ENCODE measurements at places on chromosomes 1 and 21.

- no peak for DNase-seq
These were observed 559.4 kb downstream of the PLPP3 start for GRCh38 chr1:56019922-56020321.

DNA sequence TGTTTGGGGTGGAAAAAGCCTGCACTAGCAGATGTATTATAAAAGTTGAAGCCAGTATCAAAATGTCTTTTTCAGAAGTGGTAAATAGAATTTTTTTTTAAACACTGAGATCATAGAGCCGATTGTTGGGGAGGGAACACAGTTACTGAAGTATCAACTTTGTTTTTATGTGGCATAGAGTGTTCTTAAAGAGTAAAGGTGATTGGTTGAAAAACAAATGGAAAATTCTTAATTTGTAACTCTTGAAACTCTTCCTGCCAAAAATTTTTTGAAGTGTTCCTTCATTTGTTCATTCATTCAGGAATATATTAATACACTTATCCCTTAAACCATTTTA lies 83.3 kb downstream of the DISP1 start:
- DNase-seq, result no peak

- DNase-seq, result no peak
These were observed 339.0 kb downstream of the DSCAM start for GRCh38 chr21:40507978-40508377.

DNA sequence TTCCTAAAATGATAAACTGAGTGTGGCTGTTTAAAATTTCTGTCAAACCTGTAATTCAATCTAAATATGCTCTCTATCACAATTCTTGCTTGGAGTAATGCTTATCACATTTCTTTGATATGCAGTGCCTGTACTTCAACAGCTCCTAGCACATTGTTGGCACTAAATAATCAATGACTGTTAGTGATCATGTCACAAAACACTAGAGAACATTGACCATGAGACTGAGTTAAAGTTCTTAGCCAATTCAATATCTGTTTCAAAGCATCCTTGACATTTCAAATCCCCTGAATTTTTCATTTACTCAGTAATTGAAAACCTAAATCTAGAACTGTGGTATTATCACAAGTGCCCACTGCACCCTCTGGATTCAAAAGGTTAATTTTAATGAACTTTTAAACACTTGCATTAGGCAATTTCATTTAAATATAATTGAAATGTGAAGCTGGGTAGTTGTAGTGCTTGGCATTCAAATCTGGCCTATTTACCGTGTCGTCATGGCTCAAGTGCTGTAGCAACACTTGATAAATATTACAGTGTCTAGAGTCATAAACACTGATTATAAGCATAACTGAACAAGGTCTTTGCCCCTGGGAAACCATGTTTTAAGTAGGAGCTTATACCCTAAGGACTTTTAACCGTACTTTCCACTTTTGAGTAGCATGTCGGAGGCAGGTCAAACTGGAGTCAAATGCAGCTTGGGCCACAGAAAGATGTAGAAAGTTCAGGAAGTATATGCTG lies 143.6 kb downstream of the LRRC7 start:
- DNase-seq, result no peak

GRCh38 chr1:232486454-232487207 lies 143.3 kb downstream of the SIPA1L2 start:
- no peak for DNase-seq

- no peak for DNase-seq
These were observed 237.3 kb downstream of the RHOU start for GRCh38 chr1:228972576-228972975.

- no peak for DNase-seq
These were observed 18.6 kb downstream of the CD247 start for GRCh38 chr1:167499664-167500101.

- DNase-seq, result no peak
These were observed 6.7 kb downstream of the ROR1 start for GRCh38 chr1:63780565-63780964.

GRCh38 chr1:107405236-107405635 lies 264.4 kb downstream of the NTNG1 start:
- no peak for DNase-seq

DNA sequence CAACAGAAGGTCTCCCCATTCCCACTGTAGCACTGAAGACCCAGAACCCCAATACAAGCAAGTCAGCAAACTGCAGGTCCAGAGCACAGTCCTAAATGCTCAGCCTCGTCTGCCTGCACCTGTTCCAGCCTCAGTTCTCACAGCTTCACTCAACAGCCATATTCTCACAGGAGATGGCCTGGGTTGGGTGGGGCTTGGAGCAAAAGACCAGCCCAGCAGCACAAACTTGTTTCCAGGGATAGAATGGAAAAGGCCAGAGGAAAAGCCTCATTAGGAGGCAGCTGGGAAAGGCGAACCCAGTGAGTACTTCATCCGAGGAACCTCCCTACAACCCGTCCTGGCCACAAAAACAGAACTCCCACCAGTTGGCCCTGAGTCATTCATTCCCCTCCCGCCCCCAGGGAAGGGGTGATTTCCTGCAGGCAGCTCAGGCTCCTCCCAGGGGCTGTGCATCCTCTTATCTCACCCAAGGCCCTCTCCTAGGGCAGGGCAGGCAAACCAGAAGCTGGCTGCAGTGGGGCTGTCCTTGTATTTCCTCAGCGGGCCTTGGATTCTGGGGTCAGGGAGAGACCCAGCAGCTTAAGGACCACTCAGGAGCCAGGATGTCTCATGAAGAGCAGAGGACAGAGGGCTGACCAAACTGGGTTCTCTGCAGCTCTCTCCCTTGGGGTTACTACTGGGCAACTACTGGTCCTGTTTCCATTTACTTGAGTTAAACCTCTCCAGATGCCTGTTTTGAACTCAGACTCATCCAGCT lies 7.4 kb upstream of the MPL start:
- DNase-seq, result no peak

DNA sequence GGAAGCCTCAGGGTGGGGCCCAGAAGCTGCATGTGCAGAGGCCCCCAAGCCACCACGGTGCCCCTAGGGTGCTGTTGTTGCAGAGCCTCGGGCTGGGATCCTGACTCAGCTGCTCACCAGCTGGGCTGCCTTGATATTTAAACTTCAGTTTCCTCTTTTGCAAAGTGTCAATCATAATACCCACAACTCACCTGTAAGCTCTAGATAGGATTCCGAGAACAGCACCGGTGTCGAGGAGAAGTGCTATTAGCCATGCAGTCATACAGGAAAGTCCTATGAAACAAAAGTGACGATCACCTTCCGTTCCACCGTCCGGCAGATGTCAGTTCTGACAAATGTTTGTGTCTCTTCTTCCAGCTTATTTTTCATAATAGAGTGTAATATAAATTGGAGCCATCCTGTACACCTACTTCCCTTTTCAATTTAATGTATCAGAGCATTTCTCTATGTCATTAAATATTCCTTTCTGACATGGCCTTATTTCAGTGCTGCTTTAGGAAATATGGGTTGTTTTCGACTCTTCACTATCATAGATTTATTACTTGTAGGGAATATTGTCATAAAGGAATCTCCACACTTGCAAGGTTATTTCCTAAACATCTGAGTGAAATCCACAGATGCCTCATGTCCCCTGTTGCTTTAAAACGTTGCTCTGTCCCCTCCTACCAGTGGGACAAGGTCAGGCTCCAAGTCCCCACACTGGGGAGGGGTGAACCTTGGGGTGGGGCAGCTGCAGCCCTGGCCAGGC lies 100.8 kb downstream of the SIK1 start:
- no peak for DNase-seq

DNA sequence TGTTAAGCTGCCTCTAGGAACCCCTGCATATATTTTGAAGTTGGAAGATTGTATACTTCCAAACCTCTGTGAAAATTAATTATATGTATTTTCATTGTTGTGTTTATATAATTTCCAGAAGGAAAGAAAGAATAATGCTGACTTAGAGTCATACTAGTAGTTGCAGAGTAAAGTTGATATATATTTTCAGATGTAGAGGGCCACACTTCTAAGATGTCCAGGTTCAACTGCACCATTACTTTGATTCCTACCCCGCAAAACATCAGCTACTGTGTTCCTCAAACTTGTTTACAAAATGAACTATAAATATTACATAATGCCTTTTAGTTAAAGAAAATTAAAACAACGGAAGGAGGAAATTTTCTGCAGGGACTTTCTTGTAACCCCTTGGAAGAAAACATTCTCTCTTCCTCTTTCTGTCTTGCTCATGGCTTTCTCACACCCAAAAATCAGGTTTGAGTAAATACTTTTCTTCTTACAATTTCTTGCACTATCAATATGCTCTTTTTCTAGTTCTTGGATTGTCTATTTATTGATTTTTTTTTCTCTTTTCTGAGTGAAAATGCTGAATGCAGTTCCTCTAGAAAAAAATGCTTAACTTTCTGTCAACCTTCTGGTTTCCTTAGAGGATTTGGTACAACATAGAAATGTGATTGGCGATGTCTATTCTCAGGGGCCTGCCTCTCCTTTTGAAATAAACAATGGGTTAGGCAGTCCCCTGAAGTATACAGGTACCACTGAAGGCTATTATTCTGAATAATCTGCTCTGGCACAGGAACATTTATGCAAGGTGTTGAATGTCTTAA lies 867.8 kb downstream of the TTLL7 start:
- DNase-seq, result no peak

DNA sequence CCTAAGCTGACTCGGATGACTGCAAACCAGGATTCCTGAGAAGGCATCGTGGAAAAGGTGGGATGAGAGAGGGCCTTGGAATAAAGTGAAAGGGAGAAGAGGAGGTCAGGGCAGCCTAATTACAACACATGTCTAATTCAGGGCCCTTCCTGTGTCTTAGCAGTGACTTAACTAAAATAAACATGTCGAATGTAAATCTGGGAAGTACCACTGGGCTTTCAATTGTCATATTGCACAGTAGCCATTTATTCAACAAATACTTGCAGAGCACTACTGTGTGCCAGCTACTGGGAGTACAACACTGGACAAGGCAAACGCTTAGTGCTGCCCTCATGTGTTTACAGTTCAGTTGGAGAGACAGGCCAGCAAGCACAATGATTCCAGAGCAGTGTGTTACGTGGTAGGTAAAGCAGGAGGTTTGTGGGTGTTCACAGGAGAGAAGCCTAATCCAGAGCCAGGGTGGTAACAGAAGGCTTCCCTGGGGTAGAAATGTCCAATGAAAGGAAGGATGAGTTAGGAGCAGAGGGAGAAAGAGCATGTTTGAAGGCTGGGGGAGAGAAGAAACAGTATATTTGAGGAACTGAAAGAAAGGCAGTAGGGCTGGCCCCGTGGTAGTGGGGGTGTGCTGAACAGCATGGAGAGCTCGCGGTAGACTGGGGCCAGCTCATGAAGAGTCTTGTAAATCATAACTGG lies 38.0 kb upstream of the RASAL2 start:
- DNase-seq, result no peak

- no peak for DNase-seq
These were observed 2.9 kb downstream of the LHX9 start for GRCh38 chr1:197920067-197920396.

DNA sequence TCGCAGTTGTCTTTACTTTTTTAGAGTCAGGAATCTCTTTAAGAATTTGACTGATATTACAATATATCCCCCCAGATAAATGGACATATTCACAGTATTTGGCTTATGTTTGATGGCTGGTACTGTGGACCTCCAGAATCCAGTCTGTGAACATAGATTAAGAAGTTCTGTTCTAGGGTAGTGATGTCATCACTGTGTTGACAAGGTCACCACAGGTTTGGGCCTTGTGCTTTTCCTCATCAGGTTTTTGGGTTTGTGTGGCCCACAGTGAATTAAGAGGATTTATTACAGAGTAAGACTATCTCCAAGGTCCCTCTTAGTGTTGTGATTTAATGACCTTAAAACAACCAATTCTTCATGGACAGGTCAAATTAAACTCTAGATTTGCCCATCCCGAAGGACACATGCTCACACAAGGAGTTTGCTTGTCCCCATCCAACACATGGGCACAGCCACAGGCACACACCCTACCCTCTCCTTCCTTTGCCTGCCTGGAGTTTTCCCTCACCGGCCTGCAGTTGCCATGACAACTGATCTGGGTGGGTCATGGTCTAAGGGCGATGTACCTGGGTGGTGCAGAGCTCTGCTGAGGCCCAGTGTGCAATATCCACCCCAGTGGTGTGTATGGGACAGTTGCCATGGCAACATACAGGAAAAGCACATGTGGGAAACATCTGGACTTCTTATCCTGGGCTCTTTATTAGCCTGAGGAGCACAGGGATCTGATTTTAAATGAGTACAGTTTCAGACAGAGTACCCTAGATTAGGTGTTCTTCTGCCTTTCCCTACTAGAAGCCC lies 98.6 kb downstream of the NAV1 start:
- no peak for DNase-seq

DNA sequence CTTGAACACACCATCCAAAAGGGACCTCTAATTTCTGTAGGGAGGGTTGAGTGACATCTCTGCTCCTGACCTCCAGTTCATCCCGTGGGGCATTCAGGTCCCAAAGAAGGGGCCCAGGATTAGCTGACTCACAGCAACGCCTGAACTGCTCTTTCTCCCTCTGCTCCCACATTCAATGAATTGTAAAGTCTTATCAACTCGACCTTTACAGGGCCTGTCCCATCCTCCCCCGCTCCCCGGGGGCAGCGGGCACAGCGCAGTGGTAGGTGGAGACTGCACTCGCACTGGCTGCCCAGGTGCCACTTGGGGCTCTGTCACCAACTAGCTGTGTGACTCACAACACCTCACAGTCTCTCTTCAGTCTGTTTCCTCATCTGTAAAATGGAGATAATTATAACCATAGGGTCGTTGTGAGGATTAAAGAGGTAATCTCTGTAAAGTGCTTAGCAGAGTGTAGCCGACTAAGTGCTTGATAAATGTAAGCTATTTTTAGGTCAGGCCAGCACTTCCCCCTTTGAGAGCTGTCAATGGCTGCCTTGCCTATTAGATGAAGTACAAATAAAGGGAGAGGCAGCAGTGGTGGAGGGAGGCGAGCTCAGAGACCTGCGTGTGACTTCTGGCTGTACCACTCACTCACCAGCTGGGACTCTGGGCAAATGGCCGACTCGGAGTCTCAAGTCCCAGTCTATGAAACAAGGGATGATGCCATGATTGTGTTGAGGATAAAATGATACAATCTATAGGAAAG lies 637 bp upstream of the MYBPHL start:
- DNase-seq, result no peak

DNA sequence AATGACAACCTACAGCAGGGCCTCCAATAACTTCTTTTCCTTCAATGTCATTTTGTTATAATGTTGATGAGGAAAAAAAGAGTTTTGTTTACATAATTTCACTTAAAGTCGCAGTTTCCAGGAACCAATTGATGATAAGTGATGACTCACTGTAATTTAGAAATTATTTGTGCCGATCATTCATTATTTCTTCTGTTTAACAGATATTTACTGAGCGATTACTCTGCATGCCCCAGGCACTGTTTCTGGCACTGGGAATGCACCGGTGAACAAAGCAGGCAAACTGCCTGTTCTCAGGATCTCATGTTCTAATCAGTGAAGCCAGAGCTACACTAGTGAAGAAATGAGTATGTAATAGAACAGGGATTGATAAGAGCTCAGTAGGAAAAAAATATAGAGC lies 403.4 kb downstream of the NTNG1 start:
- DNase-seq, result no peak

DNA sequence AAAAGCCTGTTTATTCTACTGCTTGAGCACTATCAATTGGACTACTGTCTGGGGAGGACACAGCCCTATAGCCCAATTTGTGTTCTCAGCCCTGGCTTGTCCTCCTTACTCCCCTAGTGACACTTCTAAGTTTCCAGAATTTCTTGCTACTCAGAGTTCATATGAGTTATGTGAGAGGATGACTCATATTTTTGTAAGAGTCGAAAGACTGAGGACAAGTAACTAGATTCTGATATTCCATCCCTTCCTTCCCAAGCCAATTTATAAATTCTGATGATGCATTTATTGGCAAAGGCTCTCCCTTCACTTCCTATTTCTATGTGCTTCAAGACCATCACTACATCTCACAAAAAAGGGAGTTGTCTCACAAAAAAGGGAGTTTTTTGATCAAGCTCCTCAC lies 422.2 kb upstream of the DEPDC1 start:
- no peak for DNase-seq
